ENCODE measurements at places on chromosomes 2 and 18.

DNA sequence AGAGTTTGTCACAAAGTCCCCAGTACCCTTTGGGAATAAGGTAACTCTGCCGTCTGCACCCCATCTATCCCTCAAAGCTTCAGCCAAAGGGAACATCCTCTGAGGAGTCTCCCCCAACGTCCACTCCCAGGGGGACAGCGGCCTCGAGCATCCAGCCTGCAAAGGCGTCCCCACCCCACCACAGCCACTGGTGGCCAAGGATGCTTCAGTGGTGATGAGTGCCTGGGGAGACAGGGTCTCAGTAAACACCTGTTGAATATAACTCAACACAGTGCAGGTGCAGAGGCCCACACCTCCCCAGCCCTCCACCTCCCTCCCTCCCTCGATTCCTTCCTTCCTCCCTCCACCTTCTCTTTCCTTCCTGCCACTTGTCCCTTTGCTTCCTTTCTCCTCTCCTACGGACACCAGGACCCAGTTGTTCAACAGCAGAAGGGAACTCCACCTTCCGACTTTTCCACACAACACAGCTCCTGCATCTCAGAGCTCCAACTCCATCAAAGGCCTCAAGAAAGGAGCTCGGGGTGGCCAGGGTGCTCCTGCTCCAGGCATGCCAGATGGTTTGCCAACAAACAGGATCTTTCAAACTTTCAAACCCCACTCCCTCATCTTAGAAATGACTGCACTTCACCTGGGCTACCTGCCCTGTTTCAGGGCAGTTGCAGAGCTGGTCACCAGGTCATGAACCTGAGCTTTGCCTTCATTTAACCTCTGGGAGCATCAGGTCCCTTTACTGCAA lies 87.8 kb upstream of the SNTG2 start:
- DNase-seq: no peak

GRCh38 chr18:11740461-11740860 lies 51.4 kb downstream of the GNAL start:
- no peak for DNase-seq

DNA sequence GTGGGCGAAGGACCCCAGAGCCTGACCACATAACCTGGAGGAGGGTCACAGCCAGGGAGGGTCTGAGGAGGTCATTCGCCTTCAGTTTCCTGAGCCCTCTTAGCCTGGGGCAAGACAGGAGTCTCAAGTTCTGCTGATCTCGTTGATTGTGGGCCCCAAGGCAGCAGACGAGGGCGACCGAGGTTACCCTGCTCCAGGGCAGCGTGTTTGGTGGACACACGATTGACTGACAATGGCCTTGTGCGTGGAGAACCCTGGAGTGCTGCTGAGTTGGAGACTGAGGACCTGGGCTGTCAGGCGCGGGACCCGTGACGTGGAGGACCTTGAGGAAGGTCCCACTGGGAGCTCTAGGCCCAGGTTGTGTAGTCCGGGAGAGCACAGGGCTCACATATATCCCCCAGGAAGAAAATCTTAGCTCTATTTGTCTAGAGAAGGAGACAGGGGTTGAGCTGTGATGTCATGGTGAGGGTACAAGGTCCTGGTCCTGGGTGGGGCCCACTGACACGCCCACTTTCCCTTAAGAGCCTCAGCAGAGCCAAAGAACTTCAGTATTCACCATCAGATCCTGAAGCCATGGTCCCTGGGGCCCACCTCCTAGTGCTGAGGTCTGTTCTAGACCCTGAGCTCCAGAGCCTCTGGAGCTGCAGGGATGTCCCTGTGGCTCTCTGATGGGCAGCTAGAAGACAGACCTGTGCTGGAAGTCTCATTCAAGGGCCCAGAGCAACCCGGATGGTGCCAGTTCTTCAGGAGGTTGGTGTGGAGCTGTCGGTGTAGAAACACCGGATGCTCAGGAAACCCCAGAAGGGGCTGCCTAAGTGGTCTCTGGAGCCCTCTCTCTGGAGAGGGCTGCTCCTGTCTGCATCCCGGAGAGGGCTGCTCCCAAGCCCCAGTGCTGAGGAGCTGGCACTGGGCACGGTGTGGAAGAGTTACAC lies 53.1 kb downstream of the DYSF start:
- no peak for DNase-seq

- DNase-seq: no peak
Observed at GRCh38 chr2:165293440-165294420, 54.5 kb downstream of the SCN2A start.

GRCh38 chr2:238897911-238898311 lies 50.0 kb downstream of the TWIST2 start:
- DNase-seq: no peak

- no peak for DNase-seq
Observed at GRCh38 chr18:49655266-49656072, 93.6 kb downstream of the LIPG start.

GRCh38 chr2:177772529-177772928 lies 300.0 kb downstream of the PDE11A start:
- no peak for DNase-seq

- DNase-seq: no peak
Observed at GRCh38 chr2:207901829-207902228, 123.5 kb downstream of the PLEKHM3 start.

- no peak for DNase-seq
Observed at GRCh38 chr18:67549946-67550345, 33.4 kb upstream of the DSEL start.

GRCh38 chr18:48293954-48294898 lies 115.0 kb downstream of the ZBTB7C start:
- DNase-seq: no peak

- DNase-seq: no peak
Observed at GRCh38 chr2:58047961-58048360, 1.4 kb downstream of the VRK2 start.

GRCh38 chr2:64999754-65000153 lies 10.6 kb downstream of the SLC1A4 start:
- DNase-seq: no peak

DNA sequence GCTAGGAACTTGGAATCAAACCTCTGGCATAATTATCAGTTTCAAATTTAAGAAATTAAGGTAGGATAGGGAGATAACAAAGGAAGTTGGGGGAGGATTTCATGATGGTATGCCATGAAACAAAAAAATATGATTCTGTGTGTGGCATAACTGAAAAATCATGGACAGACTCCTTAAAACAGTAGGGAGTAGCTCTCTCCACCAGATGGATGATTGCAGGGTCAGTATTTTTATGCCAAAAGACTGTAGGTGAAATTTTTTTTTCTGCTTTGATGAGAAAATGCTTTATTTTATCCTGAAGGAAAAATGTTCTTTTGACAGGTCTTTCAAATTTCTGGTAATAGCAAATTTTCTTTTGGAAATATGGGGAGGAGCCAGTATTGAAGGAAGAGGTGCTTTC lies 94.3 kb downstream of the TRABD2A start:
- DNase-seq: no peak

GRCh38 chr2:240568678-240569522 lies 616 bp downstream of the RNPEPL1 start:
- DNase-seq: peak; percentile 46

GRCh38 chr2:10348891-10349290 lies 46.2 kb downstream of the HPCAL1 start:
- no peak for DNase-seq

GRCh38 chr2:135005753-135006152 lies 41.5 kb downstream of the MAP3K19 start:
- no peak for DNase-seq

- no peak for DNase-seq
Observed at GRCh38 chr2:144376460-144376859, 143.5 kb downstream of the ZEB2 start.

DNA sequence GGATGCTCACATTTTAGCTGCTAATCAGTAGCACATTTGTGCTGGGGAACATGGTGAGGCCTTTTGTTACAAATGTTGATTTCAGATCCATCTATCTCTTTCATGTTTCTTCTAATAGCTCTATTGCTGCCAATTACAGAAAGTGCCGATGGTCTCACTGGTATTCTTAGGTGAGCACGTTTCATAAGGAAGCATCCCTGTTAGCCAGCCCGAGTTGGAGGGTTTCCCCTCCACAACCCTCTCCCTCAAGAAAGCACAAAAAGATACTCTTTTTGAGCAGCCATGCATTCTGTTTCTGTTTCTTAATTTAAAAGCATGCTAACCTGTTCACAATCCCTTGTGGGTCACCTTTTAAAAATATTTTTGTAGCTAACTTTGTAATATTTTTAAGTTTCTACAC lies 30.8 kb upstream of the ST8SIA5 start:
- no peak for DNase-seq

- DNase-seq: no peak
Observed at GRCh38 chr2:17258861-17259260, 259.4 kb downstream of the RAD51AP2 start.

GRCh38 chr2:184743096-184743495 lies 144.8 kb downstream of the ZNF804A start:
- no peak for DNase-seq

DNA sequence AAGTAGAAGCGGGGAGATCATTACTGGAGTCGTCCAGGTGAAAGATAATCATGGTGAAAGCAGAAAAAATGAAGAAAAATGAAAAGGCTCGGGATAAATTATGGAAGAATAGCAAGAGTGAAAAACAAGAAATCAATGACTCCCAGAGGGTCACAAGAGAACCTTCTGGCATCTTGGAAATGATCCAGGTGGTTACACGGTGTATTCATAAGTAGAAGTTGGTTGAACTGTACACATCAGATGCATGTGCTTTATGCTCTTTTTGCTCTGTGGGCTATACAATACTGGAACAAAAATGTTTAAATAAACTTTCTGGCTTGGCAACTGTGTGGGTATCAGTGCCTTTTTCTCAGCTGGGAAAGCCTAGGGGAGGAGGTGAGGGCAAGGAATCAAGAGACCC lies 348.9 kb downstream of the RND3 start:
- DNase-seq: no peak

- DNase-seq: no peak
Observed at GRCh38 chr2:23404426-23404825, 19.4 kb downstream of the KLHL29 start.

DNA sequence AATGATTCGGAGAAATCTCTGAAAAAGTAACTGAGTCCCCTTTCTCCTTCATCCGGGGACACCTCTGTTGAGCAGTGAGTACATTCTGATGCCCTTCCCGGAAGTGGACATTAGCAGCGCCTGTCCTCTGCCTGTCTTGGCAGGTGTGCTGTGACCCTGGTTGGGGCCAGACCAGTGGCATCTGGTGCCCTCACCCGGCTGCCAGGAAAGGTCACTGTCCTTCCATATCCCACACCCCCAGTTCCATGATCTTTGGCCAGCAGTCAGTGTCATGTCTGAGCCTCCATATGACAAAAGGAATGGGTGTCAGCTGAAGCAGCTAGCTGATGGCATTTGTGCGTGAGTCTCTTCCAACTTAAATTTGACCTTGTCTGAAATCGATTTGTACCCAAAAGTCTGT lies 128.1 kb downstream of the NCK2 start:
- no peak for DNase-seq

GRCh38 chr18:38961880-38962279 lies 1396.3 kb upstream of the CELF4 start:
- no peak for DNase-seq

DNA sequence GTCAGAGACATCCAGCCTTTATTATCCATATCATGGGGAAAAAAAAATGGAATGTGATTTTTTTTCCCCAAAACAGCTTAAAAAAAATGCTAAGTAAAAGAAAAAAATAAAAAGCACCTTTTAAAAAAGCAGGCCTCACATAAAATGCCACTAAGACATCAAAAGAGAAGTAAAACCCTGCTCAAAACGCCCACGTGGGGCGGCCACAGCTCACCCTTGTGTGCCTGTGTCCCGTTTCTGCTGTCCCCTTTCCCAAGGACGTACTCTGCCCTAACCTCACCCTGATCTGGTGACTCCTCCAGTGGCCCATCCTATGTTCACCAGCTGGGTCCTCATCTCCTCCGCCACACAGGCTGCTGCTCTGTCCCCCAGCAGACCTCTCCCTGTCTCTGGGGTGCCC lies 125.4 kb downstream of the NEDD4L start:
- DNase-seq: no peak

GRCh38 chr2:194380011-194380410 lies 1277.0 kb upstream of the SLC39A10 start:
- no peak for DNase-seq

GRCh38 chr18:12433829-12434540 lies 26.3 kb downstream of the PRELID3A start:
- DNase-seq: no peak
